ENCODE measurements at places on chromosomes 16 and 17.

- DNase-seq, result no peak
These were observed 74.1 kb downstream of the SNX11 start for GRCh38 chr17:48181653-48182052.

- DNase-seq, result no peak
These were observed 6.6 kb downstream of the SREBF1 start for GRCh38 chr17:17830269-17830567.

DNA sequence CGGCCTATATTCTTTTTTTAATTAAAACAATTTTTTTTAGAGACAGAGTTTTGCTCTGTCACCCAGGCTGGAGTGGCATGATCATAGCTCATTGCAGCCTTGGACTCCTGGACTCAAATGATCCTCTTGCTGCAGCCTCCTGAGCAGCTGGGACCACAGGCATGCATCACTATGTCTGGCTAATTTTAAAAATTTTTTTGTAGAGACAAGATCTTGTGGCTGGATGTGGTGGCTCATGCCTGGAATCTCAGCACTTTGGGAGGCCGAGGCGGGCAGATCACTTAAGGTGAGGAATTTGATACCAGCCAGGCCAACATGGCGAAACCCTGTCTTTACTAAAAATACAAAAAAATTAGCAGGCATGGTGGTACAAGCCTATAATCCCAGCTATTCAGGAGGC is 54.8 kb upstream of the MSI2 start:
- no peak for DNase-seq

GRCh38 chr17:58403311-58403710 is 14.0 kb downstream of the RNF43 start:
- DNase-seq, result no peak

- DNase-seq, result no peak
These were observed 3.9 kb downstream of the PPM1E start for GRCh38 chr17:58759522-58759921.

GRCh38 chr17:31918701-31919128 is 17.2 kb upstream of the UTP6 start:
- no peak for DNase-seq

DNA sequence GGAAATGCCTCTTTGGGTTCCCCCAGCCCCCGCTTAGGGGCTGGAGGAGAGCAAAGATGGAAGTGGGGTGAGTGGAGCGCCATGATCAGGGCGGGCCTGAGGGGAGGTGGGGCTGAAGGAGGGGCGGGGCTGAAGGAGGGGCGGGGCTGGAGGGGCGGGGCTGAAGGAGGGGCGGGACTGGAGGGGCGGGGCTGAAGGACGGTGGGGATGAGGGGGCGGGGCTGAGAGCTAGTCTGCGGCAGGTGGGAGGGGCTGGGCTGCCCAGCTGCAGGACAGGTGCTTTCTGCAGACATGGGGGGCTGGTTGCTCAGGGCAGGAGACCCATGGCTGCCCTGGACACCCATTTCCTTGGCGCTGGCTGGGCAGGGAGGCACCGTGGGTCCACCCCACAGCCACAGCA is 39.1 kb upstream of the PABPN1L start:
- DNase-seq, result no peak

- no peak for DNase-seq
These were observed 113.3 kb downstream of the FTO start for GRCh38 chr16:53817117-53817755.

DNA sequence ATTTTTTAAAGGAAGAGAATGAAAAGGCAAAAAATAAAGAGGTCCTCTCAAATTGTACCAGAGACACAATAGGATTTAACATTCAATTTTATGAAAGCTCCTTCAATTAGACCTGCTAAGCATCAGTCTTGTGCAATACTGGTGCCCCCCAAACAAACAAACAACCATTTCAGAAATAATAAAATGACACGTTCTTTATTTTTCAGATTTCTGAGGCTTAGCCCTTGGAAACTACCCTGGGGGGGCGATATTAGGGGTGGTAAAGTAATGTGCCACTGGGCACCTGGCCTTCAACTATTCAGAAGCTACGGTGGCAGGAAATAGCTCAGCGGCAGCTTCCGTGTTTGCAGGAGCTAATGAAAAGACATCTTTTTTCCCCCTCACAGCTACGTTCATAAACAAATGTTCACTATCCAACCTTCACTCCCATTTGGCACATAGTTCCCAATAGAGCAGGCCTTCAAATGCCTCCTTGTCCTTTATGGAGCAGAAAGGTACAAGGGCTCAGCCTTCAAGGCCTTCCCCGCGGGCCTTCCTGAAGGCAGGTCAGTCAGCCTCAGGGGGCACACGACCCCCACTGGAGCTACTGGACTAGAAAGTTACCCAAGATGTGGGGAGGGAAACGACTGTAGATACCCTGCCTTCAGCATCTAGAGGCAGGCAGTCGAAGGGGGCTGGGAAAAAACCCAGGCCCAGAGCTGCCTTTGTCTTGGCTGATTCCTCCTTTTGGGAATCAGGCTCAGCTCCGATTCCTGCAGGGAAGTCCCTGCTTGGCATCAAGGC is 44.1 kb downstream of the TBX4 start:
- DNase-seq, result no peak

DNA sequence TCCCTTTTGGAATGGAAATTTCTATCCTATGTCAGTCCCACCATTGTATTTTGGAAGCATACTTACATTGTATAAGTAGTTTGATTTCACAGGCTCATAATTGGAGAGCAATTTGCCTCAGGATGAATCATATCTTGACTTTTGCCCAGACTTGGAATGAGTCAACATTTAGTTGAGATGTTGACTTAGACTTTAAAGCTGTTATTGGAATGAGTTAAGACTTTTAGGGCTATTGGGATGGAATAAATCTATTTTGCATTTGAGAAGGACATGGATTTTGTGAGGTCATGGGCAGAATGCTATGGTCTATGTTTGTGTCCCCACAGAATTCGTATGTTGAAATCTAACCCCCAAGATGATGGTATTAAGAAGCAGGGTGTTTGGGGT is 12.2 kb upstream of the ZNF594 start:
- DNase-seq, result no peak

DNA sequence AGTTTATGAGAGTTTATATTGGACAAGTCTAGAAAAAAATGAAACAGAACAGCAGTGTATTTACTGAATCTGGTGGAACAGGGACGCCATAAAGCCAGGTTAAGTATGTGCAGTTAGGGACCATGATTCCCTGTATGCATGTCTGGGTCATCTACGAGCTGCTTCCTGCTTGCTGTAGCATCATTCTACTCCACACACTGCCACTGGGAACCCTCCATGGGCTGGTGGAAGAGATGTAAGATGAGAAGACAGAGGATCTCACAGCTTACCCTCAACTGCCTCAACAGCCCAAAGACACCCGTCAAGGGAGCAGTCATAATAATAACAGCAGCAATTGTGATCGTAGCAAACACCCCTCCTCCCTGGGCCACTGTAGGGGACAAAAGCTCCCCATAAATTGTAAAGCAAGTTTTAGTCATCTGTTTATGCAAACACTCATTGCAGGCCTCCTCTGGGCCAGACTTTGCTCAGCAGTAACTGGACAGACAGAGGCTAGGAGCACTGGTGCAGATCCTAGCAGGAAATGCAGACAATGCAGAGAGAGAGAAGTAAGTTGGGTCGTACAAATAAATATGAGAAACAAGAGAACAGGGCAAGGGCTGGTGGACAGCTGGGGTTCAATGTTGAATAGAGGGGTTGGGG is 188.0 kb downstream of the SOX9 start:
- no peak for DNase-seq

DNA sequence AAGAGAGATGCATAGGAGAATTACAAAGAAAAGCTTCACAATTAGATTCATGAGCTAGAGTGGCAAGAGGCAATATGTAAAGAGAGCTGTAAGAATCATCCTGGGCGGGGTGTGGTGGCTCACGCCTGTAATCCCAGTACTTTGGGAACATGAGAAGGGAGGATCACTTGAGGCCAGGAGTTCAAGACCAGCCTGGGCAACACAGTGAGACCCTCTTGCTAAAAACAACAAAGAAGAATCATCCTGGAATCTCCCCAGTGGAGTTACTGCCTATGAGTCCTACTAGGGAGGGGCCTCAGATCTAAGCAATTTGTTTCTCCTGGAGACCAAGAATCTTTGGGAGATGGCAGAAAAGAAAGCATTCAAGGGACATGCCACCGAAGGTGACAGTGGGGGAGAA is 119.1 kb downstream of the HIC1 start:
- no peak for DNase-seq

DNA sequence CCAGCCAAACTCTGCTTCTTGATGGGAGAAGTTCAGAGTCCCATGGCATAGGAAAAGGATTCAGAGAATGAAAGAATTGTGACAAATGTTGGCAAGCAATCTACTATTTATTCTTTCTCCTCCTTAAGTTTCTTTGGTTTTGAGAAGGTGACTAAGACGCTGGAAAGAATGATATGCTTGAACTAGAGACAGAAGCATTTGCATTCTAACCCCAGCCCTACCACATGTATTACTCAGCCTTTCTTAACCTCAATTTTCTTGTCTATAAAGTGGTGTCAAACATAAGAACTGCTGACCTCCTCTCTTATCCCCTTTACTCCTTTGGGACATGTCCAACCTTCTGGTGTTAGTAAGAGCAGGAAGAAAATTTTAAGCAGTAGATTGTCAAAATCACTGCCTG is 124.7 kb downstream of the HS3ST2 start:
- no peak for DNase-seq

DNA sequence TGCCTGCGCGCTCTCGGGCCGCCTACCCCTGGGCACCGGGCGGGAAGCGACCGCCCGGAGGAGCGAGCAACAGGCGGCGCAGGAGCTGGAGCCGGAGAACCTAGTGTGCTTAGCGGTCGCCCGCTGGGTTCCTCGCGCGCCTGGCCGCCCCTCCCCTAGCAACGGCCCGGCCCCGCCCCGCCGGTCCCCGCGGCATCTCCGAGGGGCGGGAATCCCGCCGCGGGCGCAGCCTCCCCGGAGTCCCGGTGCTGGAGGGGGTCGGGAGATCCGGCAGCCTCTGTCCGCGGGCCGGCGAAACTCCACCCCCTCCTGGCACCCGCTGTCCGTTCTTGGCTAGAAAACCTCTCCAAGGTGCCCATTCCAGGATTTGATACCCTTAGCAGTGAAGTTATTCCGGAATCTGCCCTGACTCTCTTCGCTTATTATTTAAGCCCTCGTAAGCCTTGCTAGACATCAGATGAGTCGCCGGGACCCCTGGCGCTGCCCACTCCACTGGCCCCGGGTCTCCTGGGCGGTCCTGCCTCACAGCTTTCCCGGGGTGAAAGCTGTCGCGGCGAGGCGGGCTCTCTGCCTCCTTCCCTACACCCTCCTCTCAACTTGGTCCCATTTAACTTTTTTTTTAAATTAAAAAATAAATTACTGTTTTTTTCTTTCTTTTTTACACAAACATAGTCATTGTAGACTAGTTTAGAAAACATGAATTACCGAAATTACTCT is at the start of gene RPRML:
RPRML (minus strand) TSS at position 107 of the 717 bp plus-strand sequence. CDS start 246 bp downstream, outside the sequence.
- DNase-seq, result no peak

- peak; percentile 18 for DNase-seq
These were observed 57.8 kb upstream of the TEX2 start for GRCh38 chr17:64320613-64321553.

- DNase-seq, result no peak
These were observed 157.2 kb downstream of the SEC14L1 start for GRCh38 chr17:77297693-77298666.
